ENCODE measurements at places on chromosomes 1 and 21.
A peak's percentile ranks its signal among the peaks of the same experiment; 100 is the strongest.

DNA sequence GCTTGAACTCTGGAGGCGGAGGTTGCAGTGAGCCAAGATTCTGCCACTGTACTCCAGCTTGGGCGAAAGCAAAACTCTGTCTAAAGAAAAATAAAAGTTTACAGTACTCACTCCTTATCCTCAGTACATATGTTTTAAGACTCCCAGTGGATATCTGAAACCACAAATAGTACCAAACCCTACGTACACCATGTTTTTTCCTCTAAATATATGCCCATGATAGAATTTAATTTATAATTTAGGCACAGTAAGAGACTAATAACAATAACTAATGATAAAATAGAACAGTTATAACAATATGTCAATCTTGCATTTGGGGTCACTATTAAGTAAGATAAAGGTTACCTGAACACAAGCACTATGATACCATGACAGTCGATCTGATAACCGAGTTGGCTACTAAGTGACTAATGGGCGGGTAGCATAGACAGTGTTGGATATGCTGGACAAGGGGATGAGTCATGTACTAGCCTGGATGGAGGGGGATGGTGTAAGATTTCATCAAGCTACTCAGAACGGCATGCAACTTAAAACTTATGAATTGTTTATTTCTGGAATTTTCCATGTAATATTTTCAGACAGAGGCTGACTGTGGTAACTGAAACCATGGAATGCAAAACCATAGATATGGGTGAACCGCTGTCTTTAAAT, 43.7 kb downstream of the ST7L start:
- DNase-seq = no peak

DNA sequence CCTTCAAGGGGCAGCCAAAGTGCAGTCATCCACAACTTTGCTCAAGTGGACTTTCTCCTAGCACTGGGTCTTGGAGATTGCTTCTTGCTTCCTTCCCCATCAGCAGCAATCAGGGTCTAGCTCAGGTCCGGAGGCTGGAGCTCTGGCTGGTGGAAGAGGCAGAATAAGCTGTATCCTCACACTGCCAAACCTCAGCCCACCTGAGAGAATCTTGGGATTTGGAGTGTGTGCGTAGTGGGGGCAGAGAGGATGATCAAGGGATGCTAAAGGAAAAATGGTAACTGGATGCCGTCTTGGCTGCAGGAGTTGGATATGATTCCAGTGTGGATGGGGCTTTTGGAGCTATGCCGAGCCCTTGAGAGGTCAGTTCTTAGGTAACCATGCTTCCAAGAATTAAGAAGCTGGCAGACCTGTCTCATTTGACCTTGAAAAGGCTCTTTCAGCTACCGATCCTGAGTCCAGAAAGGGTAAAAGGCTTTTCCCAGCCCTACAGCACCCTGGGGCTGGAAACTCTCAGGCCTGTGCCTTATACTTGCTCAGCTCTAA, 4.5 kb upstream of the NFASC start:
- no peak for DNase-seq

- DNase-seq = no peak
Observed at GRCh38 chr1:24936684-24937083, 6.6 kb upstream of the RUNX3 start.

- no peak for DNase-seq
Observed at GRCh38 chr1:230056098-230056497, 10.9 kb upstream of the GALNT2 start.

GRCh38 chr1:65606426-65606825, 186.0 kb downstream of the LEPR start:
- no peak for DNase-seq

DNA sequence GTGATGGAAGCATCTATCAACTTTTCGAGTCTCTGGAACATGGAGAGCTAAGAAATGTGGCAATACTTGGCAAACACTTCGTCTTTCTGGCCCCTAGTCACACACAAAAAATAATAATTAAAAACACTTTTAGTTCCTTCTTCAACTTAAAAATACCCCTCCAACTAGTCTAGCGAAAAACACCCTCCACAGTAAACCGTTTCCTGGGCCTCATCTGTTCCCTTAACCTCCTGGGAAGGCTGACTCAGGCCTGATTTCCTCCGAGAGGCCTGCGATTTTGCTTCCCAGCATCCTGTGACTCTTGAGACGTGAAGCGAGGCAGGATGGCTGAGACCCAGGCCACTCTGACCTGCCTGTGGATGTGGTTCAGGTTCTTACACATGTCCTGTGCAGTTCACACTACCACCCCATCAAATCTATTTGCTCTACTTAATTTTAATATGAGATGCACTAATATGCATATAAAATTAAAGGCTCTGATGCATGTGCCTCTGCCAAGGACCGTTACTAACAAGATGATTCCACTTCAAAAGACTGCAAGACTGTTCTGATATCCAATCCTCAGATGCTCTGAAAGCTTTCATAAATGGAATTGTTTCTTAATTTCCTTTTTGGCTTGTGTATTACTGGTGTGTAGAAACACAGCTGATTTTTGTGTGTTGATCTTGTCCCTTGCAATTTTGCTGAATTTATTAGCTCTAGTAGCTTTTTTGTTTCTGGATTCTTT, 3.5 kb downstream of the NAV1 start:
- peak; percentile 34 for DNase-seq

DNA sequence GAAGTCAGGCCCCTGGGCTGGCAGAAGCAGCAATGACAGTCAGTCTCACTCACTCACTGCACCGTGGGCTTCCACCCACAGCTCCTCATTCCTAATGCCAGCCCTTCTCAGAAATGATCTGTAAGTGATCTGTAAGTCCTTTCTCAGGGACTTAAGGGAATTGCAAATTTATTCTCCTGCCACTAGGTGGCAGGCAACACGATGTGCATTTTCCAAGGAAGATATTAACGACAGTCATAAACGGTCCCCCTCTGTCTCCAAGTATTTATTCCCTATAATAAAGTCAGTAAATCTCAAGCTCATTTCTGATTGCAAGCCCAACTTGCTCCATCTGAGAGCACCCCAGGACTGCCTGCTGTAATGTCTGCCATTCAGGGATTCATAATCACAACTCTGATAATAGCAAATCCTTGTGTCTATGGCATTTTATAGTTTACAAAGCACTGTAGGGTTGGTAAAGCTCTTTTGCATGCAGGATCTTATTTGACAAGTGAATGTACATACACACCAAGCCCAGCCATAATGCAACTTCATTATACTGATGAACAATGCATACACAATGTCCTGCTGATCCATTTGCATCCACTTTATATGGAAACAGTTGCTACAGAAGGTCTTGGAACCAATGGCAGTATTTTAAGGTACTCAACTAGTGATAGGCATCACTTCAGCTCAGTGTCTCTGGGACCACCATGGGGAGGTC, 380.5 kb upstream of the CAMK1G start:
- no peak for DNase-seq

GRCh38 chr1:244603498-244603897, 49.4 kb upstream of the DESI2 start:
- no peak for DNase-seq

DNA sequence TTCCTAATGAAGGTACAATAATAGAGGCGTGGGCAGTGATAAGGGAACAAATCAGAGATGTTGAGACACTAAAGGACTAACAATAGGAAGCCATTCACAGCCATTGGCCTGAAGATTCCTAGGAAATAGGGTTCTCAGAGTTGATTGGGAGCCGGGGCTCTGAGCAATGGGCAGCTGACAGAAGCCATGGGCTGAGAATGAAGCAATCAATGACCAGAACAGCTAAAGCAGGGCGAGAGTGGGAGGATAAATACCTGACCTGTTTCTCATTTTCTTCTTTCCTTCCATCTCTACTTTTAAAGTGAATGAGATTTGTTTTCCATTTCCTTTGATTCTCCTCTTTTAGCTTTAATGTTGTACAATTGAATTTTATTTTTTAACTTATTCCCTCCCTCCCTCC, 774.7 kb upstream of the ADGRL4 start:
- no peak for DNase-seq

DNA sequence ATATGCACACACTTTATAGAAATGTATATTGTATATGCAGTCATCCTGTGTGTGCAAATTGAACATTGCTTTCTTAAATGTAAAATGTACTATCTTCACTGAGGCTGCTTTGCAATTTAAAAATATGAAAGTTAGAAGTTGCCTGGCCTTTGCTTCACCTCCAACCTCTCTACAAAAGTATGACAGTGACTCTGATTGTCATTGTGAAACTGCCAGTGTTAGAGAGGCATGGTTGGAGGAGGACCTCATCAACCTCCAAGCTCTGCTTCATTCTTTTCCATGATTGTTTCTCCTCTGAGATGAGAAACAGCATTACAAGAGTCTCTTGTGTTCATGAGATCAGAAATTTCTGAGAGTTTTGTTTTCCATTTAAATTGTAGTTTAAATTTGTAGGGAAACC, 185.5 kb downstream of the ZC3H11B start:
- no peak for DNase-seq

DNA sequence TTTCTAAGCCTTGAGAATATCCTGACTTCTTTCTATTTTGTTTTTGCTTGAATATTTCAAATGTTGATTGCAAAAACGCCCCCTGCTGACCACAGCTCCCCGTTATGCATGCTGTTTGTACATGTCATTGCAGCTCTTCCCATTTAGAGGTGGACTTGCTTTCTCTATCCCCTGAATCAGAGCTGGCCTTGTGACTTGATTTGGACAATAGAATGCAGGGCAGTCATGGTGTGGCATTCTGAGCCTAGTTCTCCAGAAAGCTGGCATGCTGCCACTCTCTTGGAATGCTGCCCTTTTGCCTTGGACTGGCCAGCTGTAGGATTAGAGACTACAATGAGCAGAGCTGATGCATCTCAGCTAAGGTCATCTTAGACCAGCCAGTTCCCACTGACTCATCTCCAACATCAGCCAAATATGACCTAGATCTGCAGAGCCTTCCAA, 1561.5 kb downstream of the MRPL39 start:
- peak; percentile 66 for DNase-seq

- no peak for DNase-seq
Observed at GRCh38 chr1:77542813-77543420, 139.5 kb downstream of the ZZZ3 start.

DNA sequence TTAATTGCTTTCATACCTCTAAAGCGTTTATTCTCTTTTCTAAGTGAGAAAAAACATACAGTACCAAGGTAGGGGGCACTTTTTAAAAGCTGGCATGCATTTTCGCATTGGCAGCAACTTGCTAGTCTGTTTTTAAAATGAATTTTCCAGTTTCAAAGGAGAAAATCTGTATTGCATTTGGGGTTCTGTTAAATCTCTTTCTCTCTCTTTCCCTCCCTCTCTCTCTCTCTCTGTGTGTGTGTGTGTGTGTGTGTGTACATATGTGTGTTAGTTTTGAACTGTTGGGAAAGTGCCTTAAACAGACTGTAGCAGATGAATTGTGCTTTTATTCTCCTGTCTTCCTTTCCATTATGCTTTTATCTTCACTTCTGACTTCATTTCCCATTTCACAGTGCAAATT, 7.3 kb downstream of the NIBAN1 start:
- DNase-seq = no peak

- DNase-seq = no peak
Observed at GRCh38 chr1:74465193-74465681, 47.2 kb downstream of the LRRC53 start.

DNA sequence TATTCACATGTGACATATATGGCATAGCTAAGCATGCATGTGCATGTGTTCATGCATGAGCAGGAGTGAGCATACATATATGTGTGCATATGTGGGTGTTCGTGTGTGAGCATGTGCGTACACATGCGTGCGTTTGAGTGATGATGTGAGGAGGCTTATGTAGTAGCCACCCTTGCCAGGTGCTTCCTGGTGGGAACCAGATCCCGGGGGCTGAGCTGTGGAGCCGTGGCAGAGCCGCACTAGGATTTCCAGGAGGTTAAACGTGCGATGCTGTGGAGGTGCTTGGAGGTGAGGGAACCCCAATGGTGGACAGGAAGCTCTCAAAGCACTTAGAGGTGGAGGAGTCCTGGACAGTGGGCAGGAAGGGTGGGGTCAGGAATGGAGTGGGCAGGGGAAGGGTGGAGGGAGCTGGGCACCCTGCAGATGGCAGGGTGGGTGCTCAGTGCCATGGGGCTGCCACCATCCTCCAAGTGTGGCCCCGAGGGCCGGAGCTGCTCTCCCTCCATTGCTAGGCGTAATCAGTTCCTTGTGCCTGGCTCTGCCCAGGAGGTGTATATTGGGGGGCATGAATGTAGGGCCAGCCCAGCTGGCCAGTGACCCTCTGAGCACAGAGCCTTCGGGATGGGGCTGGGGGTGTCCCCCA, 48.5 kb downstream of the COL18A1 start:
- DNase-seq = peak; percentile 5

DNA sequence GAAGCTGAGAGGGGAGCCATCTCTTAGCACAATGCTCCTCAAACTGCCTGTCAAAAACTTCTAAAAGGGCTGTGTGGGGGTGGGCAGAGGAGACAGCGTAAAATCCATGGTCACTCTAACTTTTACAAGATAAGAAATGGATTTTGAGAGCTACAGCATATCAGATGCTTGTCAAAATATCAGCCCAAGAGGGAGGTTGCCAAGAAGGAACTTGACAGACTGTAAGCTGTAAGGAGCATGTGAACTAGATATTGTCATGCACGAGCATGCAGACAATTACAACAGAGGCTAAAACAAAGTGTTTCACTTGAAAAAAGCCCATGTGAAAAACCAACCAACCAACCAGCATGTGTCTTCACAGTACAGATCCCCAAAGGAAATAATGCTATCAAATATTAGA, 107.3 kb upstream of the B3GALT2 start:
- DNase-seq = no peak

GRCh38 chr1:212328248-212328647, 43.0 kb downstream of the PPP2R5A start:
- DNase-seq = no peak

DNA sequence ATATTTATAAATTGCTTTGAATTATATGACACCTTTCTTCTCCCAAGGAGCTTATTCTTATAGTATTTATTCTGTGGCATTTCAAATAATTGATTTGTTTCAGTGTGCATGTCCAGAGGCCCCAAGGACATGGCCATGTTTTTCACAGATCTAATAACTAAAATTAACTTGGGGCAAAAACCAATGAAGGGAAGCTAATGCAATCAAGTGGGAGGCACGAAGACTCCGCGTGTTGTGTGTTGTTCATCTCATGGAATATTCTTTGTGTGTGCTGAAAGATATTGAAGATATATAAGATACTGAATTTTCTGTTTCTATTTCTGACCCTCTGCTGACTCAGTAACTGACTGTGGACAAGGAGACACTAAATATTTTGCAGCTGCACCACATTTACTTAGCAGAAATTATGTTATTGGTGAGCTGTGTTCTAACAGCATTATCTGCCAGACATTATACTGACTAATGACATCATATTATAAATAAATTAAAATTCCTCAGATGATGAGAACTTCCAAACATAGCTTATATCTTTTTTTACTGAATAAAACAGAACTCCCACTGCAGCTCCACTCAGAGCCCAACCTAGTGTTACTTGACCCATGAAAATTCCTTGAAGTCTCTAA, 519.3 kb upstream of the CXADR start:
- no peak for DNase-seq

- DNase-seq = no peak
Observed at GRCh38 chr1:201885531-201886075, 3.1 kb upstream of the SHISA4 start.

GRCh38 chr21:26194811-26195251, 24.3 kb upstream of the APP start:
- DNase-seq = no peak

Data from left ventricle myocardium inferior (tissue), 1 donor.